Activated T-helper 1 cell treated with anti-CD3 and anti-CD28 coated beads, Interleukin-12 subunit alpha, Interleukin-12 subunit beta, Interleukin-2, Interleukin-4 antibody, amounts not matched to agents 30 ng/mL and 10 ng/mL and 1 ng/mL, durations not matched to agents 14 hours and 24 hours and 36 hours (primary cell): ENCODE measurements at places on chromosomes 12 and 14. TPM values are rescaled to one million over a fixed set of nuclear protein-coding genes. Genes with fewer than 3 reads are reported as not detected.

Gene RPL10L
- total RNA-seq = not detected in 2 replicates

- peaks cover 34% of the 10 kb centered on the region for H3K36me3 ChIP-seq
- peaks cover 89% of the 10 kb centered on the region for H3K4me1 ChIP-seq
- H3K27me3 ChIP-seq = no peaks in the 10 kb centered on the region
- H3K27ac ChIP-seq = peak overlapping the region; percentile 79
Observed at GRCh38 chr12:120252071-120252906, 13.2 kb downstream of the PXN start.

Gene MUCL1
- total RNA-seq = not detected in 2 replicates

GRCh38 chr14:65025818-65026217 is 39.1 kb downstream of the FNTB start:
- no peaks in the 10 kb centered on the region for H3K4me1 ChIP-seq
- H3K27me3 ChIP-seq = no peaks in the 10 kb centered on the region
- H3K27ac ChIP-seq = no peak overlapping the region

Gene LRRK2
- total RNA-seq = not detected in 2 replicates
